Motor neuron (in vitro differentiated cells): ENCODE measurements at places on chromosomes 3 and 15.

- ATAC-seq: no peak
Measured at GRCh38 chr15:38560456-38560926, 4.1 kb downstream of the RASGRP1 start.

DNA sequence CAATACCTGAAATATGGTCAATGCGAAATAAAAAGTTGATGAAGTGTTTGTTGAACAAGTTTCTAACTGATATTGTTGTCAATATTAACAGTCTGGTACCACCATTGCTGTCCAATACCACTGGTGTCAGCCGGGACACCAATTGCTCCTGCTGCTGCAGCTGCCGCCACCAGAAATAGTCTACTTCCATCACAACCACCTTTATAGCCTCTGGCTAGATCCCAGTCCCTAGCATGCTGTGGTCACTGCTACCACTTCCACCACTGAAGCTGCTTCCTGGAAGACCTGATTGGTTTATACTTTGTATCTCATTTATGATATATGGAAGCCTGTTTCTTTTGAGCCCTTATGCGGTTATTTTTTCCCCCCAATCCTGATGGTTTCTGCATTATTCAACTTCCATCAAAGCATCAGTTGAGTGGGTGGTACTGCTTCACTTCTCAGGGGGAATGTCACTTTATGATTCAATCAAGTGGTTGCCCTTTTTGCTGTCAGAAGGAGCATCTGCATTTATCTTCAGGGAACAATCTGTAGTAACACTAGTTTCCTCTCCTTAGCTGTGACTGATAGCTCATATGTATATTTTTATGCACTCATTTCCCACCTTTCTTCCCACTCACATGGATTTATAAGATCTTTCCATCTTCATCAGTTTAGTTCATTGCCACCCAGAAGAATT, 11.7 kb downstream of the LNP1 start:
- ATAC-seq: no peak

DNA sequence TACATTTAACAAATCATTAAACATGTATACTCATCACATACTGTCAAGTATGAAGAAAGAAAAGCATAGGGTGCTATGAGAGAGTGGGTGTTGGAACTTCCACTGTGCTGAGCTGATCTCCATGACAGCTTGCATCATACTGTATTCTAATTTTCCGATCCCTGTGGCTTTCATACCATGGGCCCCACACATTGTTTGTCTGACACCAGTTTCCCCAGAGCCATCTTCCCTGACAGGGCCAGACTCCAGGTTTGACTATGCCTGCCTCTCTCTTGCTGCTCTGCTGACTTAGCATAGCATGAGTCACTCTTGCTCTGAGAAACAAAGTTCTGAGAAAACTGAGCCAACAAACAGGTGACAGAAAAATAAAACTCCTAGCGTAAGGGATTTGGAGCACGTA, 37.0 kb upstream of the CASR start:
- ATAC-seq: peak; percentile 53

DNA sequence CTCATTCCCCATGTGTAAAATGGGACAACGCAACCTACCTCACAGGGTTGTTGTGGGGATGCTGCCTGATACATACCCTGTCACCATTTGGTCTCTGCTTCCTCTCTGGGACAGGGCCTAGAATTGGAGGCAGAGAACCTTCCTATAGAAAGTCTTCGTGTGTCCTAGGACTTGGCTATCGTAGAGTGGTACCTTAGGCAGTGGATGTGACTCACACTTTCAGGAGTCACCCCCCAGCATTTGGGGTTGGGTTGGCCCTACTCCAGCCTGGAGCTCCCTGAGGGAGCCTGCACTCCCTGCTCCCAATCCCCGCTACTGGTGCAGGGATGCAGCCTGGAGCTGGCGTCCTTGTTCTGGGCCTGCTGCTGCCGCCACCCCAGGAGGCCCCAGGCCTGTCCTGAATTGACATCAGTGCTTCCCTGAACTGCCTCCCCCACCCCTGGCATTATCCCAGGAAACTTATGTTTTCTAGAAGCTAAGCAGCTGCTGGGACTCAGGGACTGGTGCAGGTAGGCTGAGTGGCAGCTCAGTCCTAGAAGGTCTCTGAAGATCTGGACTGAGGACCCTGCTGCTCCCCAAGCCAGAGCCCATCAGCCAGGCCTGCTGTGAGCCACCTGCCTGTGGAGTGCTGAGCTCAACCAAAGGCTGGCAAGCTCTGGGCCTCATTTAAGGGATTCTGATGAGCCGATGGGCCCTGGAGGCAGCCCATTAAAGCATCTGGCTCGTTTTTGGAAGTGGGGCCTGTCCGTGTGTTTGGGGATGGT, 9.9 kb downstream of the C15orf39 start:
- ATAC-seq: no peak

- no peak for ATAC-seq
Measured at GRCh38 chr15:34292621-34293020, 45.0 kb downstream of the SLC12A6 start.

GRCh38 chr3:164375538-164375937, 702.8 kb downstream of the SI start:
- ATAC-seq: no peak

DNA sequence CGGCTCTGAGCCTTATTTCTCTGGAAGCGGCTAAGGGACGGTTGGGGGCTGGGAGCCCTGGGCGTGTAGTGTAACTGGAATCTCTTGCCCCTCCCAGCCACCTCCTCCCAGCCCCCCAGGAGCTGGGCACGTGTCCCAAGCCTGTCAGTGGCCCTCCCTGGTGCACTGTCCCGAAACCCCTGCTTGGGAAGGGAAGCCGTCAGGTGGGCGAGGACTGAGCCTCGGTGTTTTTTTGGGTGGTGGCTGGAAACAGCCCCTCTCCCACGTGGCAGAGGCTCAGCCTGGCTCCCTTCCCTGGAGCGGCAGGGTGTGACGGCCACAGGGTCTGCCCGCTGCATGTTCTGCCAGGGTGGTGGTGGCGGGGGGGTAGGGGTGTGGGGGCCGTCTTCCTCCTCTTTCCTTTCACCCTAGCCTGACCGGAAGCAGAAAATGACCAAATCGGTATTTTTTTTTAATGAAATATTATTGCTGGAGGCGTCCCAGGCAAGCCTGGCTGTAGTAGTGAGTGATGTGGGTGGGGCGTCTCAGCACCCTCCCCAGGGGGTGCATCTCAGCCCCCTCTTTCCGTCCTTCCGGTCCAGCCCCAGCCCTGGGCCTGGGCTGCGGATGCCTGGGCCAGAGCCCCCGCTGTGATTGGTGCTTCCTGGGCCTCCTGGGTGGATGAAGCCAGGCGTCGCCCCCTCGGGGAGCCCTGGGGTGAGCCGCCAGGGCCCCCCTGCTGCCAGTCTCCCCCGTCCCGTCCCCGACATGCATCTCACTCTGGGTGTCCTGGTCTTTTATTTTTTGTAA, 58.8 kb upstream of the GOLGA8A start:
- ATAC-seq: no peak

DNA sequence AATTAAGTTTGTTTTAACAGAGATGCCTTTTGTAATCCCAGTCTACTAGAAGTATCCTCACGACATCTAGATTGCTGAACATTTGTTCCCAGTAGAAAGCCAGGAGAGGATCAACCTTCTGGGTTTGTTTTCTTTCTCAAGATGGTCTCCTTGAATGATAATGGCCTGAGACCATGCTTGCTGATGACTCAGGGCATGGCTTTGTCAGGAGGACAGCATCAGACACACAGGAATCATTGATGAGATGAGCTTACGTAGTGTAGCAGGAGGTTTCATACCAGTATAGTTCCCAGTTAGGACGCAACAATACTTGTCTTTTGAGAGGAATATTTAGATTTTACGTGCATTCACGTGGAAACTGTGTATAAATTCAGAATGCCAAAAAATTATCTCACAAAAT, 38.6 kb downstream of the ATP1B3 start:
- ATAC-seq: no peak

DNA sequence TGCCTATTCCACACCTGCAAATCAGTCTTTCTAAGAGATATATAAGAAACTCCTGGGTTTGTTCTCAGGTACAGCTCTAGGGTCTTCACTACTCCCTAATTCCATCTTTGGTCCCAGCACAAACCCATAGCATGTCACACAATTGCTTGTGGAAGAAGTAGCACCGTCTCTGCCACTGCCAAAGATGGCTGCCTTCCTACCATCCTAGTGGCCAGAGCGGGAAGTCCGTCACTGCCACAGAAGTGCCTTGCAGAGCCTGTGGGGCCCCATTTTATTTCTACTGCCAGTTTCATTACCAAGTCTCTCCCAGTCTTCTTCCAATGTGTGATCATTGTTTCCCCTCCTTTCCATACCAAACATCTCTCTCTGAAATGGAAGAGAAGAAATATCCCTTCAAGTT, 107.6 kb downstream of the CD47 start:
- ATAC-seq: no peak

- ATAC-seq: no peak
Measured at GRCh38 chr3:10548992-10549391, 43.6 kb upstream of the ATP2B2 start.

DNA sequence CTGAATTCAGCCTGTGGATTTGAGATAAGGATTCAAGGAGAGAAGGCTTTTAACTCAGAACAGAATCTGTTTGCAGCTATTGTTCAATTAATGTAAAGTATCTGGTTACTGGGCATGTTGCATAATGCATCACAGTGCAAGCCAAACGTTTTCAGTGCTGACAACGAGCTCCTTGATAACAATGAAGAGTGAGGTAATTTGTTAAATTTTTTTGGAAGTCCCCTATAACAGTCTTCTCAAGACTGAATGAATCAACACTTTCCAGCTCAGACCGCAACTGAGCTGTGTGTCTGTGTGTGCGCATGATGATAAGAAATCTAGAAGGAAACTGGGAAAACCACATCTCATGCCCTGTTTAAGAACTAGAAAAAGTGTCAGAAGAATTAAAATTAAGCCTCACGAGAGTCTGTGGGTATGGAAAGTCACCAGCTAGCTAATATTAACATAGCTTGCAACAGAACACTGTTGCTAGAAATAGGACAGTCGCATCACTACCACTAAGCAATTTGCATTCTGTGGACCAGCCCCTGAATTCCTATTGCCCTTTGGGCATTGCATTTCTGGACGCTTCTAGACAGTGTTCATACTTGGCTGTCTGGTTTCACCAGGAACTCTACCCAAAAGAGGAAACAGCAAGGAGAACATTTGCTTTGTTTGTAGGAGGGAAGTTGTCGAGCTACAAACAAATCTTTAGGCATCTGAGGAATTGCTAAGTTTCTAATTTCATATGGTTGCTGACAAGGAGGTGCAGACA, 43.7 kb upstream of the ATP2C1 start:
- ATAC-seq: peak; percentile 96

GRCh38 chr15:75733761-75734651, 21.4 kb upstream of the CSPG4 start:
- peak; percentile 42 for ATAC-seq

DNA sequence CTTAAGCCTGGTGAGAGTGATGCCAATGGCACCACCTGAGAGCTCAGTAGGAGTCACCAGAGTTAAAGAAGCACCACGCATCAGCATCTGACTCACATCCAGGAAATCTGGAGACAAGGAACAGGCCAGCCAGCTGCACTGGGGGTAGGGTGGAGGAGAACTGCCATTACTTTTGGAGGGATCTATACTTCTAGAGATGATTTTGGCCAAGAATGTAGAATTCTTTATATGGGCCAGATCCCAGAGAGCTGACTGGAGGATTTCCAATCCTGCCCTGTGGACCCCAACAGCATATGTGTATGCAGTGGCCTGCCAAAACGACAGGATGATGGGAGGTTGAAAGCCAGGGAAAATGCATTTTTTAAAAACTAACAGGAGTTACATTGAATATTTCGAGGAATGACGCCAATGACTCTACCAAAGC, 29.8 kb downstream of the CCR3 start:
- no peak for ATAC-seq

DNA sequence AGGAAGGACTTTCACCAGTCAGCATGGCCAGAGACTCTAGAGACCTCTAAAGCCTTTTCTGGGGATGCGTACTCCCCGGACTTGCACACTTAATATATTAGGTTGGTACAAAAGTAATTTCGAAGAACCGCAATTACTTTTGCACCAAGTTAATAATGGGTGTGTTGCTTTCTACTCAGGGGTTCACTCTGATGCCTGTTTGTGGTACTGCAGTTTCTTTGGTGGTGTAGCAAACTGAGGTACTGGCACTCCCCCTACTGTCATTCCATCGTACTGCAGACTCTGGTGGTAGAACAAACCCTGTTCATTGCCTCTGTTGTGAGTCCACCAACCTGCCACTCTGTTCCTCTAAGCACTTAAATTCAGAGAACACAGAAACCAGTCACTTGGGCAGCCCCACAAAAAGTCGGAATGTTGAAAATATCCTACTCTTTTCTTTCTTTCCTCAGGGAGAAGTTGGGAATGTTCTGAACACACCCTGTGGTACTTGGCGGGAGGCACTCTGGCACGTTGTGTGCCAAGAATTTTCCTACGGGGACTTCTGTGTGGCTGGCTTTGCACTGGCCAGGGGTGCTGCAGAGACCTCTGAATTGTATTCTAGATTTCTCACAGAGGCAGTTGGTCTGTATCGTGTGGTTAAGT, 46.3 kb downstream of the GABRG3 start:
- ATAC-seq: peak; percentile 97

GRCh38 chr3:187673012-187673411, 2.8 kb upstream of the SST start:
- no peak for ATAC-seq

GRCh38 chr3:152257563-152258035, 11.1 kb upstream of the MBNL1 start:
- ATAC-seq: no peak

DNA sequence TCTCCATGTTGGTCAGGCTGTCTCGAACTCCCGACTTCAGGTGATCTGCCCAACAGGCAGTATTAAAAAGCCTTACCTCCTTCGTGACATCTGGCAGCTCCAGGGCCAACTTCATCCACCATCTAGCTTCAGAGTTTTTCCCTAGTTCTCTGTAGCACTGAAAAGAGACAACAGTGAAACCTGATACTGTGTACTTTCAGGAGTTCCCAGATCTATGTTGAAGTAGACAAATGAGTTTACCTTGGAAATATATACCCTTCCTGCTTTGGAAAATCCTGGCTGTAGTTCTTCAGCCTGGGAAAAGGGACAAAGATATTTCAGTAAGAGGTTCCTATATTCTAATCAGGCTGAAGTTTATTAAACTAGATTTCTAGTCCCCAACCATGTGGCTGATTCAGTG, 18.0 kb downstream of the RMDN3 start:
- ATAC-seq: no peak

- ATAC-seq: no peak
Measured at GRCh38 chr15:22903961-22904534, 65.6 kb downstream of the NIPA2 start.

DNA sequence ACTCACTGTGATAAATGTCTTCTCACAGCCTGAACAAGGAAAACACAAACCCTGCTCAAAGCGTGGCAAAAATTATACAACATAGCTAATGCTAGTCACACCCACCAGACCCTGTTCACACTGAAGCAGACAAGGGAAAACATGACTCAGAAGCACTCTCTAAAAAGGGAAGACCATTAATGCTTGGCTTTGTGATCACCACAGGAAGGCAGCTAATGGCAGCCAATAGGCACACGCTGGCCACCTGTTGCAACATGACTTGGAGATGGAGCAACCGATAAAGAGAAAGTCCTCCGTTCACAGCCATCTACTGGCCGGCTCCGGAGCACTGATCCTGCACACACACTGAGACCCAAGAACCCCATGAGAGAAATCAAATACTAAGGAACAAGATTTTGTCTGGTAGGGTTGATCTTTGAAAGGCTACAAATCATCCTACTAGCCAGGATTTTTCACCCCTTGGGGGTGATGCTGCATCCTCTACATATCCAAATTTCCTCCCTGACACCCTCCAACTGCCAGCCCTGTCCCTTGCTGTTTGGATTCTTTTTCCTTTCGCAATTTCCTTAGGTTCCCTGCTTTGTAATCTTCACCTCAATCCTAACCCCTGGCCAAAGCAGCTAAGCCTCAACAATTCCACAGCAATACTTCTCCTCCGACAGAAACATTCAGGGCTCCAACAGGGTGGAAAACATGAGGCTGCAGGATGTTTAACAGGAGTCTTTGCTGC, 3.2 kb downstream of the ZXDC start:
- ATAC-seq: peak; percentile 33

- no peak for ATAC-seq
Measured at GRCh38 chr15:98139337-98139736, 178.8 kb downstream of the ARRDC4 start.
